Cardiac fibroblast (primary cell): ENCODE measurements at places on chromosomes 12 and 14.

- no peak for DNase-seq
Observed at GRCh38 chr12:62694632-62695031, 228.0 kb downstream of the MON2 start.

DNA sequence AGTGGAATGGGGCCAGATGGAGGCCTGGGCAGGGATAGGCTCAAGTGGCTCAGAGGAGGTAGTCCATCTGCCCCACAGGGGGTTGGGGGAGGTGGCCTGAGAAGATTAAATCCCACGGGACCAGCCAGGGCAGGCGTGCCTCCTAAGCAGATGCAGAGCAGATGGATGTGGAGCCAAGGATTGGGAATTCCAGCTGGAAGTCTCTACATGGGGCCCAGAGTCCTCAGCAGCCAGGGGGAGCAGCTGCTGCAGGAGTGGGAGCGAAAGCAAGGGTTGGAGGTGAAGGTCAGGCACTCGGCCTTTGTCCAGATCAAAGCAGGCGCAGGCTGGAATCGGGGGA, 42.4 kb upstream of the VRK1 start:
- no peak for DNase-seq

- no peak for DNase-seq
Observed at GRCh38 chr12:57610554-57611107, 604 bp upstream of the ARHGEF25 start.

GRCh38 chr14:77099425-77100167, 1.5 kb downstream of the CIPC start:
- peak; percentile 76 for DNase-seq

- DNase-seq, result no peak
Observed at GRCh38 chr12:128853600-128854197, 421 bp downstream of the GLT1D1 start.

DNA sequence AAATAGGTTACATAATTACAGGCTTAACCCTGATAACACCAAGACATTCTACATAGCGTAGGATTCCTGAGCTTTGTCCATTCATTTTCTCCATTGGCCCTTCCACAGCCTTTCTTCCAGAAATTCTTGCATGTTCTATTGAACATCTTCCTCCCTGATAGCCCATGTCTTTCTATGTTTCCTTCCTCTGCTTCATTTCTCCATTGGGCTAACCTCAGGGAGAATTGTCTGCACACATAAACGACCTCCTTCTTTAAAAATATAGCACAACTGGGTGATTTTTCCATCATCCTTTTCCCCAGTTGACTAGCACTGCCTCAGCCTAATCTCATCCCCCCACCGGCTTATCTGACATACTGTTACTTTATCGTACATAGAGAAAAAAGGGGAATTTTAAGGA, 11.2 kb downstream of the DIO2 start:
- no peak for DNase-seq

DNA sequence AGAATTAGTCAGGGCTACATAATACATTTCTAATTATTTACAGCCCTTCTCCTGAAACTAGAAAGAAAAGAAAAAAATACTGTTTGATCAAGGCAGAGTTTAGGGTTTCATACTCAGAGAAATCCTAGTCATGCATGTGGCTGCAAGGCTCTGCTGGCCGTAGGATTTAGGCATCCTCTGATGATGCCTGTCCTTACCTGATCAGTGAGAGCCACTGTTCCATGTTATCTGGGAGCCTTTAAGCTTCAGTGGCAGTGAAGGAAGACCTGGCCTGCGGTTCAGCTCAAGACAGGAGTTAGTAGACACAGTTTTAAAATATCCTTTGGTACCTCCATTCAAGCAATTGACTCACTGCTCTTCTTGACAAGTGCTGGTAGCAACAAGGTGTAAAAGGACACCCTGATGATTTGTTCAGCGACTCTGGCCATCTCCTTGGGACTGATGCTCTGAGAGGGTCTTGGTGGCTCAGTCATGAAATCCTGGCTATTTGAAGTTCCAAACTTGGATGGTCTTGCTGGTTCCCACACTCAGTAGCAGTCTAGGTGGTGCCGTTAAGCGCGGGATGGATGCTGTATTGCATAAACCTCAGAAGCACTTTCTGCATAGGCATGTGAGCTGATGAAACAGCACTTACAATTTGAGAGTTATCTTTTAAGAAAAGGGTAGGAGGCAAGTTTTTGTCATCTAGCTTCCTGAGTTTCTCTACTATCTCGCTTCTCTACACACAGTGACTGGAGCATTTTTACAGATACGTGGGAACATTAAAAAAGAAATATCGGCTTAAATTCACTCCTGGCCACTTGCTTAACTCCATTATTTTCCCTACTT, 162.0 kb downstream of the SAMD4A start:
- peak; percentile 43 for DNase-seq

GRCh38 chr14:64387232-64387781, 846 bp upstream of the MTHFD1 start:
- peak; percentile 30 for DNase-seq

- no peak for DNase-seq
Observed at GRCh38 chr14:37090026-37090425, 82.4 kb downstream of the SLC25A21 start.
